Activated T-cell treated with anti-CD3 and anti-CD28 coated beads for 48 hours (primary cell): ENCODE measurements at places on chromosomes 2 and 18.

GRCh38 chr18:28176948-28177827, at the start of gene CDH2:
TSS of gene CDH2 (minus strand) at chr18:28177130. CDS start at chr18:28177022, 108 bp downstream.
- DNase-seq: peak; percentile 14

DNA sequence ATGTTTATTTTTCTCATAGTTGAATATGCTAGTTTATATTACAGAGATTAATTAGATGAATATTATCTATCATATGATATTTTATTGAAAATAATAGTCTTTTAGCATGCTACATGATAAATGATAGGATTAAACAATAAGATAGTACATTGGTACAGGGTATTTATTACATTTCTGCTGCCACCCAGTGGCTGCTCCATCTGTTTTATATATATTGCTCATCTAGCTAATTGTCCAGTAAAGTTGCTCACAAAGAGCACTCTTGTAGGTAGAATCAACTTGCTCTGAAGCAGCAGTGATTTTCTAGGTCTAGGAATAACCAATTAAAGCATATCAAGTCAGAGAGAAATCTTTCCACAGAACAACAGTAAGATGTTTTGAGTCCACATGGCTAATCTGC, 183.3 kb downstream of the ASXL3 start:
- no peak for DNase-seq

DNA sequence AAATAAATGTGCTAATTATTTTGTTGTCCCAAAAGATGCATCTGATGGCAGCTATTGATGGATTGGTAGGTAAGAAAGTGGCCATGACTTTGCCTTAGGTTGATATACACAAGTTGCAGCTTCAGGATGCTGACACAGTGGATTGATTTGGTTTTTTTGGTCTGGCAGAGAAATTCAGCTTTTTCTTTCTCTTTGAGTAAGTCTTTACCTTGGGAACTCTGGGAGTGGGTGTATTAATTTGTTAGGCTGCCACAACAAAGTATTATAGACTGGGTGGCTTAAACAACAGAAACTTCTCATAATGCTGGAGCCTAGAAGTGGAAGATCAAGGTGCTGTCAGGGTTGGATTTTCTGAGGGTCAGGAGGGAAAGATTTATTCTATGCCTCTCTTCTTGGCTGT, 19.8 kb upstream of the ICOS start:
- DNase-seq: no peak

GRCh38 chr18:37598966-37599896, 33.6 kb upstream of the CELF4 start:
- no peak for DNase-seq

GRCh38 chr2:97712693-97713295, 582 bp upstream of the ZAP70 start:
- DNase-seq: no peak

DNA sequence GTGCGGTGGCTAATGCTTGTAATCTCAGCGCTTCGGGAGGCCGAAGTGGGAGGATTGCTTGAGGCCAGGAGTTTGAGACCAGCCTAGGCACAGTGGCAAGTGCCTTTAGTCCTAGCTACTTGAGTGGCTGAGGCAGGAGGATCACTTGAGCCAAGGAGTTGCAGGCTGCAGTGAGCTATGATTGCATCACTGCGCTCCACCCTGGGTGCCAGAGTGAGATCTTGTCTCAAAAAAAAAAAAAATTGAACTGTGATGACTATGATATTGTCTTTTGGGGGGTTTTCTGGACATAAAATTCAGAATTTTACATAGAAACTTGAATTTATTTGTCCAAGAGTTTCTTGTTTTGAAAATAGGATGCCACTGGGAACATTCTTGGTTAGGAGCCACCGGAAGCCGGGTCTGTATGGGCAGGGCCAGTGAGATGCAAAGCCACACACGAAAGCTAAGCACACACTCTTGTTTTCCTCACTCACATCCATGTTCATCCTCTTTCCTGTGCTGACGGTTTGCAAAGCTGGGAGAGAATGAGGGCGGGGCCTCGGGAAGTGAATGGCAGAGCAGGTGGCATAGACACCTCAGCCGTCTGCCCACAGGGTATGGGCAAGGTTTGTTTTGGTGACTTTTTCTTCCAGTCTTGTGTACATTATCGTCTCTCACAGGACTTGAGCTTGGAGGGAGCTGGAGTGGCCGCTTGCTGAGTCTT, 12.6 kb downstream of the AGAP1 start:
- no peak for DNase-seq

DNA sequence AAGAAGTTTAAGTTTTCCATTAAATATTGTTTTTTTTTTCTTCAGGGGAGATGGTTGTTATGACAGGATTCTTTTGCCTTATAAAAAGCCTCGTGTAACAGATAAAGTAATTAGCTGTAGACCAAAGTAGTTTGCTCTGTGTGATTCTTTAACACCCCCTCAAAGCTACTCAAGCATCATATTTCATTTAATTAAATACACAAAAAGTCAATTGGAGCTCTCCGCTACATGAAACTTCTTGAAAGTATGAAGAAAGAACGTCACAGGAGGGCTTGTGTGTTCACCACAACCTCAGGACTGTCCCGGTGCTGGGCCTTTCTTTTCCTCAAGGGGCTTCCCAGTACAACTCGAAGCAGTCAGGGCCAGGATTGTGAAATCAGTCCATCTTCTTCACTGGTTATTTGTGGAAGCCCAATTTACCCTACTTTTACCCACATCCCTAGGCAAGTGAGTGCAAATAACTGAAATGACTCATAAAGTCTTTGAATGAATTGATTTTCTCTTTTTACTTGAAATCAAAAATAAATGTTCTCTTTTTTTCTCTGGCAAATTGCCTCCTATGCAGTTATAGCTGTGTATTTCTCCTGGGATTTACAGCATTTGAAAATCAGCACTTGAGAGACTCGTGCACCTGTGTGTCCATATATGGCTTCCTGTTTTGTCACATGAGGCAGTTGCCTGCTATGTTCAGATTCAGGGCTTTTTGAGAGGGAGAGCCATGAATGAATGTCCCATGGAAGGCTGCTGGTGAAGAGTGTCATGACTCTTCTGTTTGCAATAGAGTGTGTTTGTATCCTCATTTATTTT, 48.6 kb downstream of the LINC00305 start:
- DNase-seq: no peak

DNA sequence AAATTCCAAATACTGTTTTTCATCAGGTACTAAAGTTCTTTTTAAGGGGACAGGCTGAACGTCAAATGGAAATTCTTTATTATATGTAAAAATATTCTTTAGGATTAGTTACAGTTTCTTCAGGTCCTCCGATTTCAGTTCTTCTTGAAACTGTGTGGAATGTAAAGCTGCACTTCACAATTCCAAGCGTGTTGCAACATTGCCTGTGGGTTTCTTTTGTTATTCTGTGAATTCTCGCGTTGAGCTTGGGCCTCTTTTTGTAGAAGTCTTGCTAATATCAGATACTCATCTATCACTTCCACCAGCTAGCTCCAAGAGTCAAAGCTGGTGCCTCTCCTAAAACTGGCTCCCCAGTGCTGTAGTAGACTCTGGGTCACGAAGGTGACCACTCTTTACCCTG, 642.6 kb downstream of the METTL4 start:
- DNase-seq: no peak

DNA sequence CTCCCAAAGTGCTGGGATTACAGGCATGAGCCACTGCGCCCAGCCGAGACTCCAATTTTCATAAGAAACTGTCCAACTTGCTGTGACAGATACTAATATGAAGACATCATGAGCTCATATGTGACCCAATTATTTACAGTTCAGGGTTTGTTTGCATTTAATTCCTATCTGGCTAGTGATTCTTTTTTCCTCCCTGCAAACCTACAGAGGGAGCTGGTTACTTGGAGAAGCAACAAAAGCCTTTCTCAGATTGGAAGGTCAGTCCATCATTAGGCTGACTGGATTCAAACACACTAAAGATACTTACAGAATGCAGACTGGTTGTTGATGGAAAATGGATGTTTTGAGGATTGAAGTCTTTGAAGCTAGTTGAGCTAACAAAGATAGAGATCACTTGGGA, 176.4 kb downstream of the ANKRD44 start:
- no peak for DNase-seq

DNA sequence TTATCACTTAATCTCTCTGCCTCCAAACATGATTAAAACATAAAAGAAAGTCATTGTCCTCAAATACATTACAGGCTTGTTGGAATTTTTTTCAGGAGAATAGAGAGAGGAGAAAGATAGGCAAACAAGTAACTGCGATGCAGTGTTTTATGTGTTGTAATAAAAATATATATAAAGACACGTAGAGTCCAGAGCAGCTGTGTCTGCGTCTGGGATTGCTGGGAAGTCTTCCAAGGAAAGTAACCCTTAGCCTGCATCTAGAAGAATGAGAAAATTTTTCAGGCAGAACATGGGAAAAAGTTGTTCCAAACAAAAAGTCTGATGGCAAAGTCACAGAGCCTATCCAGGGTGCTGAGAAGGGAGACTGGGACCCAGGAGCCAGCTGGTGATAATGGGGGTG, 91.8 kb upstream of the ST6GAL2 start:
- no peak for DNase-seq

- no peak for DNase-seq
Observed at GRCh38 chr18:73688851-73689711, 458.6 kb downstream of the FBXO15 start.

GRCh38 chr2:25105336-25106085, 62.9 kb downstream of the POMC start:
- no peak for DNase-seq

- DNase-seq: no peak
Observed at GRCh38 chr2:120599656-120600055, 136.0 kb upstream of the GLI2 start.

DNA sequence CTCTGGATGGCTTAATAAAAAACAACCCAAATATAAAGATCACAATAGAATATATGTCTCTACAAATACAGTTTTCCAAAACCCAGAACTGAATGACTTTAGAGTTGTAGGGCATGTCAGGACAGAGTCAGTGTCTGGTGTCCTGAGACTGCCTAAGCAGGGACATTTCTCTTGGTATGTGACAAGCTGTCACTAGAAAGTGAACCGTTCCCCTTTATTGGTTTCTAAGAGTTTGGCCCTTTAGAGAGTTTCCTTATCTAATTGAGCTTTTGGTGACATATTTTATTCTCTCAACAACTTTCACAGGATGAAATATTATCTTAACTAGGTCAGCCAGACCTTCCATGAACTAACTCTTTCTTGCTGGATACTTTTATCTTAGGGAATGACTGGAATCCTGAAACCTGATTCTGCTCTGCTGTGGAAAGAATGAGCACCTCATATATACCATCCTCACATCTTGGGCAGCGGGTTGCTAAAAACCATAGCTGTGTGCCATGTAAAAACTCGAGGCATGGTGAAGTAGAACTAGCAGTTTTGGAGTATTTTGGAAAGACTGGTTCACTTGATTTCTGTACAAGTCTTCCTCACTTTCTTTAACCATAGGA, 54.8 kb downstream of the CAVIN2 start:
- DNase-seq: no peak

DNA sequence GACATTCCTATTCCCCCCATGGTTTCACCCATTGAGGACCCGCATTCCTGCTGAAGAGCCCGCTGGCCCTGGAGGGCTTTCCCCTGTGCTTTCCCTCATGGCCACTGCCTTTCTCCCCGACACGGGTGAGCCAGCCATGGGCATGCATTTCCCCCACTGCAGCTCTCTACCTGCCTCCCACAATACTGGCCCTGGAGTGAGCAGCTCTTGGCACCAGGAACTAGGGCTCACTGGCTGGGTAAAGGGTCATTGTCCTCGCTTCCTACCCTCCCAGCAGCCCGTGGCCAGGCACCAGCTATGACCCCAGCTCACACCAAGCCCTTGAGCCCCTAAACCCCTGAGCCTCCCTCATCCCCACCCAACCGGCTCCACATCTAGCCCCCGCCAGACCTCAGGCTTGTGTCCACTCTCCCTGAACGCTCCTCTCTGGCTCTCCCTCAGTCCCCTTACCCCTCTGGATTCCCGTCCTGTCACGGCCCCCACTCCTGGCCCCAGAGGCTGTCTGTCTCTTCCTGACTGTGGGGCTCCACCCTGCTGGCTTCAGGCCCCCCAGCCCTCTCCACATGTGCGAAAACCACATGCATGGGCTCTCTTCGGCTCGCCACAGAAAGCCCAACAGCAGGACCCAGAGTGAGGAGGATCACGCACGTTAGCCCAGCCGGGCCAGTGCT, 199.8 kb downstream of the ZFP36L2 start:
- no peak for DNase-seq

GRCh38 chr18:71442731-71443141, 1101.4 kb downstream of the CBLN2 start:
- no peak for DNase-seq

DNA sequence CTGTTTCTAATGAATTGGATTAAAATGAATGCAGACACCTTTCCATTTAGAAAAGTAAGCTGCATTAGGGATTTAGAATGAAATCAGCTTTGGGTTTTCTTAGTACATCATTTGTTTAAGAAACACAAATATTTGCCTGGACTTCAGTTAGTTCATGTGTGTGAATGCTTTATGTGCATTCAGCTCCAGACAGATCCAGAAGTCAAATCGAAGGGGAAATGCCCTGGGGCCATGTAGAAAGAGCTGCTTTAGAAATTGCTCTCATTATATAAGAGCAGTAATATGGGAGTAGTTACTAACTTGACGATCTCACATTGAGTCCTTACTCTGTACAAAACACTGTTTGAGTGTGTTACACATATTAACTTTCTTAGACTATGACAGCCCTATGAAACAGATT, 88.0 kb upstream of the TTC39C start:
- DNase-seq: no peak

- DNase-seq: no peak
Observed at GRCh38 chr2:241553981-241554380, 4.6 kb upstream of the BOK start.

- no peak for DNase-seq
Observed at GRCh38 chr2:18544171-18544570, 16.3 kb downstream of the RDH14 start.

- DNase-seq: no peak
Observed at GRCh38 chr2:240876475-240877251, 8.0 kb downstream of the AGXT start.

DNA sequence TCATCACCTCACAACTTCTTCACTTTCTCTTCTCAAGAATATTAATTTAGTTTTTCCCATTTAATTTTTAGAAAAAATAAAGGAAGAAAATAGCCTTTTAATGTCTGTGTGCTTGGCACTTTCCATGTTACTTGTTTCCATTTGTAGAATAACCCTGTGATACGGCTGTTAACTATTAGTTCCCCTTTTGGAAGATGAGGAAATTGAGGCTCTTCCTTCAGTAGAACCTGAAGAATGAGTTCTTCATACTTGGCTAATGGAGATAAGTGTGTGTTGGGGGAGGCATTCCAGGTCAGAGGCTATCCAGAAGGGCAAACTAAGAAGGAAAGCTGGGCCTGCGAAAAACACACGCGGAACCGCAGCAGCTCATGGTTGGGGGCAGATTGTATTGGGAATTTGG, 38.3 kb downstream of the ZNF532 start:
- no peak for DNase-seq
